ENCODE measurements at places on chromosomes 4 and X. TPM values are rescaled to one million over a fixed set of nuclear protein-coding genes. Genes with fewer than 3 reads are reported as not detected.

- no peak for DNase-seq
These were observed 10.3 kb downstream of the PAGE2 start for GRCh38 chrX:55099162-55099561.

DNA sequence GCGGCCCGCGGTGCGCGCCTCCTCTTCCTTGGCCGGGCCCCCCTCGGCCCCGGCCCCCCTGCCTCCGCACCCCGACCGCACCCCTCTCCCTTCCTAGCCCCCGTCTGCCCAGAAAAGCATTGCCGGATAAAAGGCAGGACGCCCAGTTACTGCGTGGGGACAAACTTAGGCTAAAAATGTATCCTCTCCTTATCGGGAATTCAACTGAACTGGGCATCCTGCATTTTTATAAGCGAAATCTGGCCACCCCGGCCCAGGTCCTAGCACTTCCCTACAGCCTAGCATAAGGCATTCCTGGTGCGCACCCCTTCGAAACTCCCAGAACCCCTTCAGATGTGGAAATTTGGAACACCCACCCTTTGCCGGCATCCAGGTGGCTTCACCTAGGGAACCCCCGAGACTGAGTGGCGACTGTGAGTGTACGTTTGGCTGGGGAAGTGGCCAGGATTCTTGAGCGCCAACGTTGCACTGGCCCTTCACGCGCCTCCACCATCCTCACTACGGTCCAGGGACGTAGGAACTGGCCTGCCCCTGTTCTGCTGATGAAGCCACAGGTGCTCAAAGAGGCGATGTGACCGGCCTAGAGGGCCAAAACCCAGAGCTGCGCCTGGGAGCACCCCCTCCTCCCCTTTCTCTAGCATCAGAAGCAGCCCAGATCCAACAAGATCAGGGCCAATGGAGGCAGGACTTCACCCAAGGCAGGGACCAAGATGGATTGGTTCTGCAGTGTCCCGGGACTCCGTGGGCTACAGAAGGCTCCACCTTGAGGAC is 5.7 kb upstream of the RNF4 start:
- DNase-seq: no peak

- DNase-seq: no peak
These were observed 139.2 kb downstream of the ASMT start for GRCh38 chrX:1754077-1754476.

DNA sequence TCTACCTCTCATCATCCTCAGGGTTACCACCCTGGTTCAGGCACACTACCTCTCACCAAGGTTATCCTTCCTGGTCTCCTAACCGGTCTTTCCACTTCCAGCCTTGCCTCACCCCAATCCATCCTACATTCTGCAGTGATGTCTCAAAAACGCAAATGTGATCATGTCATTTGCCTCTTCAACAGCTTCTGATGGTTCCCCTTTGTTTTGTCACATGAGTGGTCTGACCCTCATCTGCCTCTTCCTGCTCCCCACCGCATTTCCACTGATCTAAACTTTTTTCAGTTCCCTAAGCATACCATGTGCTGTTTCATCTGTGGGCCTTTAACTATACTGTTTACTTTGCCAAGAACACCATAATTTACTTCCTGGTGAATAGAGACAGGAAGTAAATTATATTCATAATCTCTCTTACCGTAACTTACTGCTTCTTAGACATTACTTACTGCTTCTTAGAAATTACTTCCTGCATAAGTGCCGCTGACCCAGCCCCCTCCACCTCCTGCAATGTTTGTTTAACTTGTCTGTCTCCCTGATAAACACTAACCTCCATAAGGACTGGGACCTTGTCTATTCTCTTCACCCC is 27.1 kb upstream of the NSUN7 start:
- no peak for DNase-seq

DNA sequence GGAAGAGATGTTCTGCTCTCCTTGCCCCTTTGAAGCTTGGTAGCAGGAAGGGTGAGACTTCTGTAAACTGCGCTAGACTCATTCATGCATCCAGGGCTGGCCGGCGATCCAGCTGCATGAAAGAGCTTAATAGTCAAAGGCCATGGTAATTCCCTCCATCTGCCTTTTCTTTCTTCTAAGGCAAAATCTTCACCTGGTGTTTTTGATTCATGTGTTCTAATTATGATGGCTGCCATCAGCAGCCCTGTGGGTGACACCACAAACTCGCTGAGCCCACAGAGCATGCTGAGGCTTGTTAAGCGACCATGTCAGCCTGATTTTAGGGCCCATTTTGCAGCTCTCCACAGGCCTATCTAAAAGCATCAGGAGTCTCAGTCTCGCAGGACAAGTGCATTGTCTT is 450.1 kb upstream of the TENM3 start:
- DNase-seq: no peak

DNA sequence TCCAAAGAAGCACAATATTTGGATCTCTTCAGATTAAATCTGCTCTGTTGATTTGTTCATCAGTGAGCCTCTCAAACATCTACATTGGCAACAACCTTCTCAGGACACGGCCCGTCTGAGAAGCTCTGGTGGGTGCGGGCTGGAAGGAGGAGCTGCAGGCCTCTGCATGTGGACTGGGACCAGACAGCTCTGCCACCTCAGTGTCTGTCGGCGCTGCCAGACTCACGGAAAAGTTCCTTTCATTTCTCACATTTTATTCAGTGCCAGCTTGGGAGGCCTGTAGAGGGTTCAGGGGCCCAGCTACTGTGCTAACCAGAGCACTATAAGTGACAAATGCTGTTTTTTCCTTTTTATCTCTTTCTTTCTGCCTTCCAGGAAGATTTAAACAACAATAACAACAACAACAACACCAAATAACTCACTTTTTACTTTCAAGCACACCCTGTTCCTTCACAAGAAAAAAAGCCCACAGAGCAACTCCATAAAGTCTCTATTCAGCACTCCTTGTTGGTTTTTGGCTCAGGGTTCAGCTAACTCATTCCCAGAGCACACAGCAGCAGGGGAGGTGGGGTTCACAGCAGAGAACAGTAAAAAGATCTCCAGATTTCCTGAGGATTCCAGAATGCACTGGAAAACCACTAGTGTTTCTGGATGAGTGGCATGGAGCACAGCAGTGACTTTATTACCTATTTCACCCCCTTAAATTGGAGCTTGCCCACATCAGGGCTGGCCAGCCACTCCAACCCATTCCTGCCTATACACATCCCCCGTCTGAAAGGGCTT is 23.2 kb upstream of the HOPX start:
- DNase-seq: no peak

Gene AFM
- not detected for total RNA-seq

- DNase-seq: no peak
These were observed 1544.0 kb downstream of the TECRL start for GRCh38 chr4:62865261-62865660.

DNA sequence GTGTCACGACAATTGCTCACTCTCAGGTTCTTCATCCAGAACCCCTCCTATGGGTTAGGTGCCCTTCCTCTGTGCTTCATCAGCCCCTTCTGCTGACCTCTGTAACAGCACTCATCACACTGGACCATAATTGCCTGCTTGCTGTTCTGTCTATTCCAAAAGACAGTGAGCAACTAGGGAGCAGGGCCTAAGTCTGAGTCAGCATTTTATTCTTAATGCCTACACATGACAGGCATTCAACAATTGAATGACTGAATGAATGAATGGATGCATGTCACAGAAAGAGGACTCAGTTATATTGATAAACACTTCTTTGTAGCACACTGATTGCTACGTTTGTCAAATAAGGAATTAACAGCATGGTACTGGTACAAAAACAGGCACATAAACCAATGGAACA is 317.0 kb downstream of the ZIC3 start:
- DNase-seq: no peak

DNA sequence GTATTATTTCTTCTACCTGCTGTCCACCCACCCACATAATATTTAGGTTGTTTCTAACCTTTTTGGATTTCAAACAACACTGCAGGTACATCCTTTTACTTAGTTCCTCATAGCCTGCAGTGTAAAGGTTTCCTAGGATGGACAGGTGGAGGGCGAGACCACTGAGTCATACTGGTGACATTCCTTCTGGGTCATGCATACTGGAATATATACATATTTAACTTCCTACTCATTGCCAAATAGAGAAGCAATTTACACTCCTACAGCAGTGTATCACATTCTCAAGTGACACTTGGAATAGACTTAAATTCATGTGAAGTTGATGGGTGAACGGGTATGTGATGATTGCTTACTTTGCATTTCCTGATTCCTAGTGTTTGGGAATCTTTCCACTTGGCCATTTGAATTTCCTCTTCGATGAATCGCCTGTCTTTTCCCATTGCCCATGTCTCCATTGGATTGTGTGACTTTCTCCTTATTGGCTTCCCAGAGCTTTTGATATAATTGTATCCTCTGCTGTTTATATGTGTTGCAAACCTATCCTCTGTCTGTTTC is 8.2 kb upstream of the PPP2R2C start:
- DNase-seq: no peak

DNA sequence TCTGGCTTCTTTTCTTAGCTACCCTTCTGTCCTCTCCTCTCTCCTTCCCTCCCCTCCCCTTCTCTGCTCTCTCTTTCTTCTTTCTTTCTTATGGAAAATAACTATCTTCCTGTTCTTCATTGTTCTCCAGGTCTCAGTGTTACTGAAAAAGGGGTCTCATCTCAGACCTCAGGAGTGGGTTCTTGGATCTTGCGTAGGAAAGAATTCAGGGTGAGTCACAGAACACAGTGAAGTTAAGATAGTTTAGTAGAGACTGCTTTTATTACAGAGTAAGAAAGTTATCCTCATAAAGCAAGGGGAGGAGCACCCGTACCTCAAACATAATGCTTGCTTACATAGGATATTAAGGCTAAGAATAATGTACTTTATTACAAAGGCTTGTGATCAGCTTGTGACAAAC is 31.8 kb upstream of the CWH43 start:
- no peak for DNase-seq
